ENCODE measurements at places on chromosomes 2 and 18.
A peak's percentile ranks its signal among the peaks of the same experiment; 100 is the strongest.

DNA sequence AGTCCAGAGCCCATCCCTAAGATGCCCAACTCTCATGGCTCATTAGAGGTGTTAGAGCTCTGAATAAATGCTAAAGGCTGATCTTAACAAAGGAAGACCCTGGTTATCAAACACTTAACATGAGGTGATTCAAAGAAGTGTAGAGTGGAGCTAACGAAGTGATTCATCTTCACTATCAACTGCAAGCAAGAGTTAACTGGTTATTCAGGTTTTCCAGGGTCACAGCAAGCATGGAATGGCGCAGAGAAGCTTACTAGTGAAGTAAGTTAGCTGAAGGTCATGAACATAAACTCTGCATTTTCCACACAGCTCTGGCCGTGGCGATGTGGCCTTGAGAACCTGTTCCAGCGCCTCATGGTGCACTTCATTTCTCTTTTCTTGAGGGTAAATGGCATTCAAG lies 17.0 kb downstream of the RND3 start:
- DNase-seq = no peak

DNA sequence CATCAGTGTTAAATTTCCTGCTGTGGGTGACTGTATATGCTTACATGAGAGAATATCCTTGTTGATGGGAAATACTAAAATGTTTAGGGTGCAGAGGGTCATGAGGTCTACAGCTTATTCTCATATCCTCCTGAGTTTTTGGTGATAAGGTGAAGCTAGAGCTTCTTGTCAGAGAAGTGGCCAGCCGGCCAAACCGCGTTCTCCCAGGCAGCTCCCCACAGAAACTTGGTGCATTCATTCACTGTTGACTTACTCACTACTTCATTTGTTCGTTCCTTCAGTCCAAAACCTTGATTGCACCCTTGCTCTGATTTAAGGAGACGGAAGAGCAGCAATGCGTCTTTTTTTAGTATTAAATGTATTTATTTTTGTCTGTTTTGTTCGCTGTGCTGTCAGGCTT lies 8.7 kb downstream of the SNED1 start:
- no peak for DNase-seq

- no peak for DNase-seq
These were observed 363.4 kb downstream of the RPRM start for GRCh38 chr2:153115141-153115540.

DNA sequence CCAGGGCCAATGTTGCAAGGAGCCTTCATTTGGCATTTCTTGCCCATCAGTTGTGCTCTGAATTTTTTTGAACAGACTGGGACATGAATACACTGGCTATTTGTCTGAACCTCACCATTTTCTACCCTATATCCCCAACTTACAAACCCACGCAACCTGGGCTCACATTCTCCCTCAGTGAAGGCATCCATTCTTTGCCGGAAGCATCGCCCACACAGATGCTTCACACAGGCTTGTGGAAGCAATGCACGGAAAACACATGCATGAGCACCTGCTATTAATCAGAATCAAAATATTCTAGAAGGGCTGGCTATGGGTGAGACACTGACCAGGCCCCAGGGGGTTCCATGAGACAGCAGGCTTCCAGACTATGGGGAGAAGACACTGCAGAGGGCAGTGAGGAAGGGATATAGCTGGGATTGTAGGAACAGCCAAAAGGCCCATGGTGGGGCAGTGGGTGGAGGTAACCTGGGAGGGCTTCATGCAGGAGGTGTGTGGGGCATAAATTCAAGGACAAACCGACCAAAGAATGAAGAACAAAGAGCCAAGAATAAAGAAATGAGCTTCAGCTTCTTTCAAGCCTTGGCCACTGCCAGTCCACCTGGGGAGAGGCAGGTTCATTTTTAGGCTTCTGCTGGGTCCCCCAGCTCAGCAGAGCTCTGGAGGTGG lies 261.5 kb downstream of the CELF4 start:
- DNase-seq = no peak

- no peak for DNase-seq
These were observed 91.9 kb downstream of the MRPS9 start for GRCh38 chr2:105129722-105130232.

GRCh38 chr2:202040079-202040844 lies 6.6 kb downstream of the FZD7 start:
- no peak for DNase-seq

- DNase-seq = no peak
These were observed 46.5 kb downstream of the TRAK2 start for GRCh38 chr2:201404699-201405280.

DNA sequence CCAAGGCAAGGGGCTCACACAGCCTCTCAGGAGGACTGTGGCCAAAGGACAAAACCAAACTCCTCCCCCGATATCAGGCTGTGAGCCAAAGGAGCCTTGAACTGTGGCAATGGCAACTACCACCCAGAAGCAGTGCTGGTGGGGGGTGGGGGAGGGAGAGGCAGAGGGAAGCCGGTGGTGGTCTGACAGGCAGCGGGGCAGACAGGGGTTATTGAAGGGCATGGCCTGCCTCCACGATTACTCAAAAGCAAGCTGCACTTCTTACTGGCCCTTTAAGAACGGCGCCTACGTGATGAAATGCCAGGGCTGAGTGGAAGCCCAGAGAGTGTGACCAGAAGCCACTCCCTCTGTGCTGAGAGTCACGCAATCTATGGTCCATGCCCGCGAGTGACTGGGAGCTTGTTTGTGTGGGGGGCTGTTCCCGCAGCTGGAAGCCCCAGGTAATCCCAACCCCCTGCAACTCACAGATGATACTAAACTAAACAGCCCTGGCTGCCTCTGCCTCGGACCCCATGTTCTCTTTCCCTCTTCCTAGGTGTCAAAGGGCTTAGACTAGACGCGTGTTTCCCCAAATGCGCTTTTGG lies 128.2 kb upstream of the CXCR4 start:
- DNase-seq = no peak

DNA sequence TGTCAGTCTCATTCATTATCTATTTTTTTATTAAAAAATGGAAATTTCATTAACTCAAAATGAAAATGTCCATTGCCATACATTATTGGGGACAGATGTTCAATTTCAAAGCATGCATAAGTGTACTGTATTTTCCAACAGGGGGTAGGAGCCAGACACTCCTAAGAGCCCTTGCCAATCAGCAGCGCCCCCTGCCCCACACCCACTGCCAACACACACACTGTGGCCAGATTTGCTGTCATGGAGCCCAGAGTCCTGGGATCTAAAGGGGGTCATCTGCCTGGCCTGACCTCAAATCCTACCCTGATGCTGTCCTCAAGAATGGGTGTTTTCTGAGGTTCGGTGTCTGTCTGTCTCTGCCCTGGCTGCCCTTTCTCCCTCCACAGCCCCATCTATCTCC lies 162.2 kb upstream of the TWIST2 start:
- no peak for DNase-seq

DNA sequence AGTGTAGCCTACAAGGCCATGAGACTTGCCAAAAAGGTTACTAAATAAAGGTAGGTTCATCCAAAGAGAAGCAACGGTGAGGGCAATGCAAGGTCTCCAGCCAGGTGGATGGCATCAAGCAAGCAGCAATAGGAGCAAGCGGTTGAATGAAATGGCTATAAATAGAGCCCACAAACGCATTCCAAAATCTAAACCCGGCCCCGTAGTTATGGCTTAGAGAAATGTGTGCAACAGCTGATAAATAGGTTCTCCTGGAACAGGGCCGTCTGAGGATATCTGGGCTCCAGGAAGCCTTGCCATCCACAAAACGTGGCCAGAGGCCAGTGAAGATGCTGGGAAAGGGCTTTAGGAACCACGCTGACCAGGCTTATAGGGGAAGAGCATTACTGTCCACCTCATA lies 146.1 kb upstream of the PID1 start:
- DNase-seq = no peak

DNA sequence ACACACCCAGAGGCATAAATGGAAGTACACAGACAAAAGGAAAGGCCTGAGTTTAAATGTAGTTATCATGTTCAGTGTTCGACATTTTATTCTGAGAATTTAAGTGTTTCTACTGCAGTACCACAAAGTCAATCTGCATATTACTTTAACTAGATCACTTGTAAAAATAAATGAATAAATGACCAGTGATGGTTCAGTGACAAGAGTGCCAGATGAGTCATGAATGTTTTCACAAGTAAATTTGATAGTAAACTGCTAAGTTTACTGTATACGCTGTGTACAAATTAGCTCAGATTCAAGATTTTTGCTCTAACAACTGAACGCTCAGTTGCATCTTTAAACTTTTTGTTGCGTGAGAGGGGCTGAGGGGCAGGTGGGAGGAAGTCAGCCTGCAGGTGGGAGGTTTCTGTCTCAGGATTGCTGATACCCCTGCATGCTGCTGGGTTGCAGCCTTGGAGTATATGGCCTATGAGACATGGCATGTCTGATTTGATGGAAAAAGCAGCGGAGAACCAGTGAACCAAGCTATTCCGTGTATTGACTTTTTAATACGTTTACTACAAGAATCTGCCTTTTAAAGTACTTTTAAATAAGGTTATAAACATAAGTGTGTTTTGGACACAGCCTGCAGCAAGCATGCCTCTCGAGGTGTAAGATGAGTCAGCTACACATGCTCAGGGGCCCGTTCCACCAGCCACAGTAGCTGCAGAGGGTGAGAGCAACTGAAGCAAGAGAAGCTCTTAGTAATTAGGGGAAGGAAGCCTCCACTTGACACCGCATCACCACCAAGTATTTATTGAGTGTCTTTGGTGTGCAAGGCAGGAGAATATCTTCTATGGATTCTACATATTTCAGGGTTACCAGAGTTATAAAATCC lies 245.1 kb downstream of the NEDD4L start:
- peak; percentile 28 for DNase-seq

- DNase-seq = no peak
These were observed 254.1 kb downstream of the PRKCE start for GRCh38 chr2:45905632-45905958.

GRCh38 chr18:49169037-49169521 lies 218.3 kb upstream of the SMAD7 start:
- no peak for DNase-seq

DNA sequence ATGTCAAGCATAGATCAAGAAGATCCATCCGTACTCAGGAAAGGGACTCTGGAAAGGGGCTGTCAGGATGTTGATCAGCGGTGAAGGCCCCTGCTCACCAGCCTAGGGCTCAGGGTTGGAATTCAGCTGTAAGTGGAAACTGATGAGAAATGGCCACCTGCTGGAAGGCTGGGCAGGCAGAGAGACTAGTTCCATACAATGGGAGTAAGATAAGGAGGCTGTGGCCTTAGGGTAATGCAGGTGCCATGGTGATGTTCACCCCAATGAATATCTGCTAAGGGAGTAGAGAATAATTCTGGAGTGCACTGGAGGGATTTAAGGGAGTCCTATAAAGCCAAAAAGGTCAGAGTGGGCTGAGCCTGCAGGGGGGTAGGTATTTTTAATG lies 256.6 kb downstream of the CYRIA start:
- no peak for DNase-seq

- no peak for DNase-seq
These were observed 110.3 kb downstream of the CMPK2 start for GRCh38 chr2:6755456-6755855.

DNA sequence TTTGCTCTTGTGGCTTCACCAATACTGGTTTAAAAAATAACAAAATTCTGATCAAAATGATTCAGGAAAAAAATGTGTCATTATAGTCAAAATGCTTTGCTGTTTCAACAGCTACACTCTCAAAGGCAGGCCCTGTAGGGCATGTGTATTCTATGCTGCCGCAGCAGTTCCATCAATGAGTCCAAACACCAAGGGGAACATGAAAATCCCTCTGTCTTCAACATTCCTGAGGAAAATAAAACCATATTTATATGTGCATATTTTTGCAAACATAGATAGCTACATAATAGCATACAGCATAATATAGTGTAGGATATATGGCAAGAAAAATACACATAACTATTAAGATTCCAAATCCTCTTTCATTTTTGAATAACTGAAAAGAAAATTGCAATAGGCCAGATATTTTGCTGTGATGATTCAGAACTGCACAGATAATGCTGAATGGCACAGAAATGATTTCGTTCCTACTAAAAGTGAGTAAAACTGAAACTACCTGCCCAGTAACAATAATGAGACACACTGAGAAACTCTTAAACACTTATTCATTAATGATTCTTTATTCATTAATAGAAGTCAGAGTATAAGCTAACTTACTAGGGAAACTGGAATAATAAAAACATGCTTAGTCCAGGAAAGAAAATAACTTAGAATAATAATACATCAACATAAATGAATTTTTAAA lies 343.8 kb downstream of the SUCLG1 start:
- no peak for DNase-seq

DNA sequence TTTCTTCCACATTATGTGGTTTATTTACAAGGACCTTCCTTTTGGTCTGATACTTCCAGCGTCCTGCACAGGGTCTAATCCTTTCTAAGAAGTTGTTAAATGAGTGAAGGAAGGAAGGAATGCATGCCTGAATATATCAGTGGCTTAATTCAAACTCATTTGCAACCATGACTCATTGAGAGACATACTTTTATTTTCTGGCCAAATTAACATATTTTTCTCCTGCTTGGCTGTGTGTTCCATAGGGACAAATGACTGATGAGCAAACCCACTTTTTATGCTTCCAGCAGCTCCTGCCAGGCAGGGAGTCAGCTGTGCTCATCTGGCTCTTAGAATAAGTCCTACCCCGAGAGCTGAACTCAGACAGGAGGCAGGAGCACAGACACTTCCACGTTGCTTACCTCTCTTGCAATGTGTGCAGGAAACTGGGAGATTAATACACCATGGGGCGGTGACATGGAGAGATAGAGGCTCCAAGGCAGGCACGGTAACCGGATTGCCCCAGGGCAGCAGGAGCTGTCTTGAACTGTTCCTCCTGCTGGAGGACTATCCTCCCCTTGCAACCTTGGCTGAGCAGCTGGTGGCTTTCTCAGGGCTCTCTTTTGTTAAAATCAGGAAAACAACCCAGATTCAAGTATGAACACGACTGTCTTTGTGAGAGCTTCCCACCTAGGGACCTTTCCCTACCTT lies 667.5 kb upstream of the HS6ST1 start:
- no peak for DNase-seq

- peak; percentile 45 for DNase-seq
These were observed at the start of gene HAAO for GRCh38 chr2:42792583-42793333. Gene HAAO, minus strand, starts transcription at chr2:42792583. Its CDS starts 47 bp downstream, at chr2:42792536.

DNA sequence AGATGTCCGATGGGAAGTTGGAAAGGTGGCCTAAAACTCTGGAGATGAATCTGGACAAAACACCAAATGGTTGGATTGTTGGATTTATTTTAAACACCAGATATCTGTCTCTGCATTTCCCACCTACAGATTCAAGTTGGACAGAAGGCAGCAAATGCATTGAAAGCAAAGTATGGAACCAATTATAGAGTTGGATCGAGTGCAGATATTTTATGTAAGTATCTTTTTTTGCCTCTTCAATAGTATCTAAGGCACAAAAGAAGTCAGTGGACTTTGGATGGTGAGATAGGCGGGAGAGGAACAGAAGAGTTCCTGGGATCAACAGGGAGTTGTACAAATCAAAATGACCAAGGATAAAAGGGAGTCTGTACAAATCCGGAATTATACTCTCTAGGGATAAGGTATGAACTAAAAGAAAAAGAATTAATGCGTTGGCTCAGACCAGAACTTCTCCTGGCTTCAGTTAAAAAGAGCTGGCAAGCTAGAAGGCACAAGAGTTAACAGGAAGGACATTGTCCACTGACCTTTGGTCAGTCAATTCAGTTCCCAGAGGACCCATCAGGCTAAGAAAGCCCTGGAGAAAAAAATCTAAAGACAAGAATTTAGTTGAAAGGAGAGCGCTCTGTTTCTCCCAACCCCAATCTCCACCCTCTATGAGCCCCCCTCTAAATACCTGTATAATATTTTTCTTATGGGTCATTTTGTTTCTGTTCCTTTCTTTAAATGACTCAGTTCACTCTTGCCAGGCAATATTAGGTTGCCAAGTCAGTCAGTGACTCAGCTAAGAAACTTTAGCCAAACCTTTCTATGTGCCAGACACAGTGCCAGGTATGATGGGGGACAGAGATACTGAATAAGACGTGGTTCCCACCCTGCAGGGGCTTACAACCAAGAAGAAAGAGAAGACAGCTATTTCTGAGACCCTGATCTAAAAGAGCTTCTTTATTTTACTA lies 29.1 kb downstream of the CPO start:
- DNase-seq = no peak
